AG09309 (cell line): ENCODE measurements at places on chromosomes 5 and 9.

DNA sequence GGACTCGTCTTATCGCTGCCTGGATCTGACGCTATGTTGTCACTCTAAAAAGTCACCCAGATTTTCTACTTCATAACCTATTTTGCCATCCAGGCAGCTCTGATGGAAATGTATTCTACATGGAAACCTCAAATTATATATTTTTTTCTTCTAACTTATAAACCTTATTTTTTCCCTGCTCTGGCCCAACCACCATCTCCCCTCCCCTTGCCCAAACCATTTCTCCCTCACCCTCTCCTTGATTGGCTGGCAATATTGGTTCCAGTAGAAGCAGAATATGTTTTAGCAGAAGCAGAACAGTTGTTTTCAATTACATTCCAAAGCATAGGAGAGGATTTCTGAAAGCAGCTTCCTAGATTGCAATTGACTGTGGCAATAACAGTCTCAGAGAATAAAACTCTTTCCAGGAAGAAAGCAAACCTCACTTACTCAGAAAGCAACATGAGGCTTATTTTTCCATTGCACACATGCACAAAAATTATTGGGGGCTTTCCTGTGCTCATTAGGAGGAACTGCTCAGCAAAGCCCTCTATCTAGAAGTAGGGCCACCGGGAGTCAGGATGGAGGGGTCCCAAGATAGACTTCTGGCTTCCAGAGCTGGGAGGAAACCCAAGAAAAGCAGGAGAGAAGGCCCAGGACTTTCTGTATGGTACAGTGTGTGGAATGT is 191.8 kb downstream of the ESM1 start:
- DNase-seq = no peak

GRCh38 chr5:38878391-38879077 is 32.7 kb downstream of the OSMR start:
- DNase-seq = no peak

GRCh38 chr9:14692470-14693250 is 572 bp downstream of the ZDHHC21 start:
- no peak for DNase-seq

GRCh38 chr5:161030229-161030628 is 178.2 kb upstream of the ATP10B start:
- no peak for DNase-seq

GRCh38 chr9:6443661-6444060 is 30.7 kb downstream of the UHRF2 start:
- DNase-seq = peak; percentile 23

DNA sequence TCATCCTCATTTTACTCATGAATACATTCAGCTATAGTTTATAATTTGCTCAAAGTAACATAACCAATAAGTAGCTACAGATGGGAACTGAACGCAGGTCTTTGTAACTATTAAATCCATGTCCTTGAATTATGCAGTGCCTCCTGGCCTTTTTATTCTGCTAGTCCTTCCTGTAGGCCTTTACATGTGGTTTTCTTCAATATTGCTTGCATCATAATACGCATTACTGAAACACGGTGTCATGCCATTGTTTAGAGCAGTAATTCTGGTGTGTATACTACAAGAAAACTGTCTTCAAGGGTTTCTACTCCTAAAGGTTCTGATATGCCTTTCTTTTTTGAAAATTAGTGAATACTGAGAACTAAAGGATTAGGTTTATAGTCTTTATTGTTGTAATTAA is 20.7 kb downstream of the CWC27 start:
- no peak for DNase-seq

GRCh38 chr5:58717303-58718007 is 134.6 kb downstream of the RAB3C start:
- DNase-seq = no peak

DNA sequence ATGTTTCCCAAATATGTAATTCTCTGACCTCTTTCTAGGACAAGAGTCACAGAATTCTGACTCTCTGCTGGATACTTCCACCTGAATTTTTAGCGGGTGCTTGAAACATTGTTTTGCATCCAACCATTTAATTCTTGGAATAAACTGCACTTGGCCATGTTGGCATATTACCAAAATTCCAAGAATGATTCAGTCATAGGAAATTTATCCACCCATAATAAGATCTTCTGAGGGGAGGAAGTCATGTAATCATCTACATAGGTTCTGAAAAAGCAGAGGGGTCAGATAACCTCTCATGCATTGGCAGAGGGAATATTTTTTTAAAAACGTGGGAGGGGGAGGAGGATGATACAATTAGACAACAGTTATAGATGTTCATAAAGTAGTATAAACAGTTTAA is 156.9 kb downstream of the PAM start:
- peak; percentile 37 for DNase-seq

DNA sequence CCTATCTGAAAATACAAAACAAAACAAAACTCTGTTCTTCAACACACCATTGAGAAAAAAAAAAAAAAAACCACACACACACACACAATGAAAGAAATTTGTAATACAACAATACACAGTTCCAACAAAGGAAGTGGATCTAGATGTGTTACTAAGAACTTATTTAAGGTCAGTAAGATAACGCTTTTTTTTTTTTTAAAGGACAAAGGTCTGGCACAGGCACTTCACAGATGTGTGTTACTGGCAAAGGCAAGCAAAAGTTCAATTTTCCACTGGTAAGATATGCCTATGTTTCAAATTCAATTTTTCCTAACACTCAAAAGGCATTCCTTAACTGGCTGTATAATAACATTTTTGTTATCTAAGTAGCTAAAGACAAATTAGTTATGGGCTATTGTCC is 3.6 kb downstream of the RFK start:
- no peak for DNase-seq

DNA sequence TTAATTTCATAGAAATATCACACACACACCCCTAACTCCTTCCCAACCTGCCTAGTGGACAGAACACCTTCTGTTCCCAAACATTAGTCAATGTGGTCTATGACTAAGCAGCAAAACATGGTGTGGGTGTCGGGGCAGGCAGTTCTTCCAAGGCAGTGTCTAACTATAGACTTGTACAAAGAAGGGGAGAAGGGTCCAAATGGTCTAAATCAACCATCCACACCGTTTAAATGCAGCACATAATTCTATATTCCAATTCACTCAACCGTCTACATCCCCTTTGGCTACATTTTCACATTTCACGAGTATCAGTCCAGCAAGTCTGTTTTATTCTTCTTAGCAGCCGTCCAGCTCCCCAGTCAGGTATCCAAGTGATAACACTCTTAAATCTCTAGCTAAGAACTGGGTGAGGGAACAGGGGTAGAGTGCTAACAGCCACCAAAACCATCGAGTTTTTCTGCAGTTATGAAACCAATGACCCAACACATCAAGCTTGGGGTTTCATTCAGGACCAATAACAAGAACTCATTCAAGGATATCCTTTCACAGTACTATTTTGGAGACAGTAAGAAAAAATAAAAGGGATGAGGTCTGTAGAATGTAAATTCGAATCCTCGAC is 3.3 kb downstream of the ZNF608 start:
- no peak for DNase-seq

DNA sequence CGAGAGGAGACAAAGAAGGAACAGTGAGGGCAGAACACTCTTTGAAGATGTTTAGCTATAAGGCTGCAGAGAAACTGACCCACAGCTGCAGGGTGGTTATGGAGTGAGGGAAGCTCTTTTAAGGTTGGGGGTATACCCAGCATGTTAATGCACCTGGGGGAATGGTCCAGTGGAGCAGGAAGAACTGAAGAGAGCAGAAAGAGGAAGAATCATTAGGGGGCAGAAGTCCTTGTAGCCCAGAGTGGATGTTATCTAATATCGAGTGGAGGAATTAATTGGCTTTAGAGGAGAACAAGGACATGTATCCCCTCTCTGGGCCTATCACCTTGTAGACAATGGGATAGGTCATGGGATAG is 7.7 kb downstream of the IL4 start:
- no peak for DNase-seq

DNA sequence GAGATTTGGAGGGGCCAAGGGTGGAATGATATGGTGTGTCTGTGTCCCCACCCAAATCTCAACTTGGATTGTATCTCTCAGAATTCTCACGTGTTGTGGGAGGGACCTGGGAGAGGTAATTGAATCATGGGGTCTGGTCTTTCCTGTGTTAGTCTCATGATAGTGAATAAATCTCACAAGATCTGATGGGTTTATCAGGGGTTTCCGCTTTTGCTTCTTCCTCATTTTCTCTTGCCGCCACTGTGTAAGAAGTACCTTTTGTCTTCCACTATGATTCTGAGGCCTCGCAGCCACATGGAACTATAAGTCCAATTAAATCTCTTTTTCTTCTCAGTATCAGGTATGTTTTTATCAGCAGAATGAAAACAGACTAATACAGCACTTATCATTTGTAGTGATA is 29.5 kb upstream of the SPIN1 start:
- DNase-seq = no peak

- no peak for DNase-seq
Measured at GRCh38 chr5:108421713-108422112, 39.8 kb upstream of the FBXL17 start.

- no peak for DNase-seq
Measured at GRCh38 chr9:8389531-8389930, 590.0 kb upstream of the DMAC1 start.

- DNase-seq = no peak
Measured at GRCh38 chr9:115673599-115673998, 480.0 kb upstream of the PAPPA start.

DNA sequence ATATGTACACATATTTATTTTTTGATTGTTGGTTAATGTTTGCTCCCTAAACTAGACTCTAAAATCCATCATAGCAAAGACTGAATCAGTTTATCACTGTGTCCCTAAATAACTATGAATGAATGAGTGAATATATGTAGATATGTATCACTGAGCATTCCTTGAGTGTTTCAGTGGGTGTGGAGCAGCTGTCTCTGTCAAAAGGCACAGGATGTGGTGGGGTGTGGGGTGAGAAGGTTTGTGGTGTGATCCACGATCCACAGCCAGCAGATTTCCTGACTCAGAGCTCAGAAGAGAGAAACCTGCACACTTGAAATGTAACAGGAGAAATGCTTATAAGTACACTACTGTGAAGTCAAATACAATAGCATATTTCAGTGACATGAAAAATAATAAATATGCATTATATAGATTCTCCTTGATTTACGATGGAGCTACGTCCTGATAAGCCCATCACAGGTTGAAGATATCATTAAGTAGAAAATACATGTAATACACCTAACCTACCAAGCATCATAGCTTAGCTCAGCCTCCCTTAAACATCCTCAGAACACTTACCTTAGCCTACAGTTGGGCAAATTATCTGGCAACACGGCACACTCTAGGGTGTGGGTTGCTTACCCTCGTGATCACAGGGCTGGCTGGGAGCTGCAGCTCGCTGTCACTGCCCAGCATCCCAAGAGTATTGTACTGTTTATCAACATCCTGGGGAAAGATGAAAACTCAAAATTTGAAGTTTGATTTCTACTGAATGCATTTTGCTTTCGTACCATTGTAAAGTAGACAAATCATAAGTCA is 287.0 kb downstream of the GAS1 start:
- peak; percentile 75 for DNase-seq

DNA sequence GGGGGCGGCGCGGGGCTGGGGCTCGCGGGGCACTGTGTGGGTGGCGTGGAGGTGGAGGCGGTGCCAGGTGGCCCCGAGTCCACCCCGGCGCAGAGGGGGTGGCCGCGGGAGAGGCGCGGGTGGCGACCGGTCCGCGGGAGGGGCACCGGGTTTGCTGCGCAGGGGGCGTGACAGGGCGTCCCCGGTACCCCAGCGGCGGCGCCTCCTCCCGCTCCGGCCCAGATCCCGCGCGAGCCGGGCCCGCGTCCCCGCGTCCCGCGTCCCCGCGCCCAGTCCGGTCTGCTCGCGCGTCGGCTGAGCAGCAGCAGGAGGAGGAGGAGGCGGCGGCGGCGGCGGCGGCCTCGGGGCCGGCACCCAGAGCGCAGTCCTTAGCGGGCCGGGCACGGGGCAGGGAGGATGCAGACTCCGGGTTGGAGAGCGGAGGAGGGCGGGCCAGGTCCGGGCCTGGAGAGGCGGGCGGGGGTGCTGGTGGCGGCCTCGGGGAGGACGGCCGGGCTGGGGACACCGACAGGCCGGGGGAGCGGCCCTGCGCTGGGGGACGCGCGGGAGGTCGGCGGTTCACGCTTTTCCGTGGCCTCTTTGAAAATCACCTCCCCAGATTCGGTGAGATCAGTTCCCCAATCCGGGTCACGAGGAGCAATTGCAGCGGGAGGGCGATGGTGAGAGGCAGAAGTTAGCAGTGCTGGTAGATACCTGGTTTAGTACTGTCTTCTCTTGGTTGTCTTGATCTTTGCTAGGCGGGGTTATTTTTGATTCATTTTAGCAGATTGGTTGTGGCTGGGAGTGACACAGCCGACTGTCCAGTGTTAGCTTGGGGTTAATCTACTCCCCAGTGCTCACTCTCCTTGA is 1.7 kb downstream of the TRIO start:
- DNase-seq = no peak

- DNase-seq = peak; percentile 54
Measured at GRCh38 chr9:2109069-2109650, 94.0 kb downstream of the SMARCA2 start.

DNA sequence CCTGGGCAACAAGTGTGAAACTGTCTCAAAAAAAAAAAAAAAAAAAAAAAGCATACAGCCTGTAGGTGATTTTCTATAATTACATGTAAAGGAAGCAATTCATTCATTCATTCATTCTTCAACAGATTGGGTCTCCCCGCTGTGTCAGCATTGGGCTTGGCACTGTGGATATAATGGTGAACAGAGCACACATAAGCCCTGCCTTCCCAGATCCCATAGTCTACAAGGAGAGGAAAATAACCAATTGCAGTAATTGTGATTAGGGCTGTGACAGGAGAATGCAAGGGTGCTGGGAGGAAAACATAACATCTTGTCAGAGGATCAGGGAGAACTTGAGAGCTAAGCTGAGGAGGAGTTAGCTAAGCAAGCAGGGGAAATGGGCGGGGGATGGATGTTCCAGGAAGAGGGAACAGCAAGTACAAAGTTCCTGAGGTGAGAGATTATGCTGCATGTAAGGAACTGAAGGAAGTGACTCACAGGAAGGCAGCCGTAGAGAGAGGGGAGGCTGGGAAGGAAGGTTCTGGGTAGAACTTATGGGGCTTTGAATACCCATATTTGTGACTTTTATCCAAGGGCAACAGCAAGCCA is 24.0 kb upstream of the KLF9 start:
- DNase-seq = no peak

DNA sequence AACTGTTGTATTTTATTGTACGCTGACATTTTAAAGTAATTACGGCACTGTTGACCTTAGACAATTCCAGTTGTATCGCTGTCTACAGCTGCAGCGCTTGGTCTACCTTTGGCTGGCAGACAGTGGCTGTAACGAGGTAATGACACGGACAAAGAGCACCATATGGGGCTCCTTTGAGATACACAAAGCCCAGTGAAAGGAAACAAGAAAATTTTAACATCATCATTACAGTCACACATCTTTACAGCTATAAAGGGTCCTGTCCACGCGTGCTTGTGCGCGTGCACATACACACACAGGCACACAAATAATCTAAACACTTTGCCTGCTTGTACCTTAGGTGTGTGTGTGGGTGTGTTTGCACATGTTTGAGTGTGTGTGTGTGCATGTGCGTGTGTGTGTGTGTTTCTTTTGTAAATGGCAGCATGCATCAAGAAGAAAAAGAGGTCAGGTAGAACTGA is 946.0 kb downstream of the NR2F1-AS1 start:
- DNase-seq = no peak
